ENCODE measurements at places on chromosomes 2 and 18.

GRCh38 chr2:199994371-199994770 is 39.0 kb downstream of the MAIP1 start:
- no peaks in the 10 kb centered on the region for H3K4me1 ChIP-seq
- no peaks in the 10 kb centered on the region for H3K36me3 ChIP-seq
- H3K4me3 ChIP-seq: no peak overlapping the region
- no peak for DNase-seq
- H3K27ac ChIP-seq: no peak overlapping the region

- H3K4me1 ChIP-seq: peaks cover 31% of the 10 kb centered on the region
- no peak overlapping the region for H3K4me3 ChIP-seq
- no peak for DNase-seq
Observed at GRCh38 chr18:13573750-13574149, 152.6 kb downstream of the FAM210A start.

GRCh38 chr2:114614592-114614991 is 172.2 kb downstream of the DPP10 start:
- no peaks in the 10 kb centered on the region for H3K4me1 ChIP-seq
- no peak for DNase-seq
- H3K4me3 ChIP-seq: no peak overlapping the region
- no peaks in the 10 kb centered on the region for H3K27me3 ChIP-seq

DNA sequence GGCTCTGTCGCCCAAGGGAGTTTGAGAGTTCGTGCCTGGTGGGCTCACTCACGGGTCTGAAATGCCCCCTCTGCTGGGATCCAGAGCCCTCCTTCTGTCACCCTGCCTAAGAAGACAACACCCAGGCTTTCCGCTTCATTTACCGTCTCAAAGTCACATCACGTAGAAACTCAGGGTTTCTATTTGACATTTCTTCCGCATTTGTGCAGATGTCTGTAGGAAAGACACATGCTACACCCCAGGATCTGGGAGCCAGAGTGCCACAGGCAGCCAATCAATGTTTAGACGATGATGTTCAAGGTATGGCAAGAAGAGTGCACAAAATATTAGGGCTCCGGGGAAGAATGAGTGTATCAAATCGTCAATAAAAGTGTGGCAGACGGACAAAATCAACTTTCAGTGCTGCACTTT is 24.4 kb upstream of the ACKR3 start:
- DNase-seq: peak; percentile 88
- H3K27ac ChIP-seq: peak overlapping the region; percentile 88
- H3K4me3 ChIP-seq: peak overlapping the region; percentile 63
- H3K36me3 ChIP-seq: no peaks in the 10 kb centered on the region
- H3K4me1 ChIP-seq: peaks cover 62% of the 10 kb centered on the region
- H3K27me3 ChIP-seq: no peaks in the 10 kb centered on the region

DNA sequence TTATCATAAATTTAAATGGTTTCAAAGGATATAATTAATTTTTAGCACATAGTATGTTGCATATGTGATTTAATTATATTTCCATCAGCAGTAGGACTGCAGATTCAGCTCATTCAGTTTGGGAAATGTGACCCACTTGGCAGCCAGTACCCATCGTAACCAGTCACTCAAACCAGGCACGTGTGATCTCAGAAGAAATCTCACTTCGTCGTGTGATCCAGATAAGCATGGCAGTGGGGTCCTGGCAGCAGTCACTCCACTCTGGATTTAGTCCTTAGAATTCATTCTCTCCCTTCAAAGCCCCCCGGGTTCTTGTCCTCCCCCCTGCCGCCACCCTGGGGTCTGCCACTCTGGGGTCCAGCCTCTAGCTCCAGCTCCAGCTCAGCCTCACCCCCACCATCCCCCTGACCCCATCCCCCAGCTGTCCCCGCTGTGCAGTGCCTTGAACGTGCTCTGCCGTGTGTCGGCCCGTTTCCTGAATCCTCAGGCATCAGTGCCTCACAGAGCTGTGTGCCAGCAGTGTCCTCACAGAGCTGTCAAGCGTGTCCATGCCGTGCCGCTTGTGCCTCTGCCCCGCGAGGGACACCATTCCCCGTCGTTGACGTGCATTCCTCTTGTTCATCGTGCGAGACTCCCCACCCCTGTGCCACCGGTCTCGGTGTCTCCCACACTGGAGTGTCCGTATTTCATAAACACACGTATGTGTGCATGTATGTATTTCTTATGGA is 34.8 kb downstream of the TRAPPC12 start:
- no peak overlapping the region for H3K4me3 ChIP-seq
- H3K27ac ChIP-seq: no peak overlapping the region
- no peak for DNase-seq
- no peaks in the 10 kb centered on the region for H3K27me3 ChIP-seq
- H3K36me3 ChIP-seq: peaks cover 6% of the 10 kb centered on the region

DNA sequence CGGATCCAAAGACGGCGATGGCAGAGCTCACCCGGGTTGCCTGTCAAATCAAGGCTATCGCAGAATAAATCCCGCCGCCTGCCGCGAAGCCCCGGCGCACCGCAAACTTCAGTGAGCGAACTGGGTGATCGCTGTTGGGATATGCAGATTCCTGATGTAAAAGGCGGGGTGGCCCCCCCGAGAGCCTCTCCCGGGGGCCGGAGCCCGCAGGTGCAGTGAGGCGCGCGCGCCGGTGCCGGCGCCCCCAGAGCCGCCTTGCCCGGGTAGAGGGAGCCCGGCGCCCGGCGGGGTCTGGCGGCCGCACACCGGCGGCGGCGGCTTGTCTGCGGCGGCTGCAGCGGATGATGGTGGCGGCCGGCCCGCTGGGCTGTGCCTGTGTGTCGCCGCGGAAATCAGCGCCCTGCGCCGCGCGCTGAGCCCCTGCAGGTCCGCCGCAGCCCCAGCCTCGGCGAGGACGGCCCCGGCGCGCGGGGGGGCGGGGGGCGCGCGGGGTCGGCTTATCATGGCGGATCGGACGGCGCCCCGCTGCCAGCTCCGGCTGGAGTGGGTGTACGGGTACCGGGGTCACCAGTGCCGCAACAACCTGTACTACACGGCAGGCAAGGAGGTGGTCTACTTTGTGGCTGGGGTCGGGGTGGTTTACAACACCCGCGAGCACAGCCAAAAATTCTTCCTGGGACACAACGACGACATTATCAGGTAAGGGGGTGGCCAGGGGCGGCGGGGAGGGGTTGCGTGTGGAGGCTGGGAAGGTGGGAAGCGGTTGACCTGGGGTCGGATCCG is 1.3 kb downstream of the EML6 start:
- peaks cover 22% of the 10 kb centered on the region for H3K27me3 ChIP-seq
- DNase-seq: peak; percentile 62
- H3K36me3 ChIP-seq: no peaks in the 10 kb centered on the region
- peak overlapping the region; percentile 98 for H3K4me3 ChIP-seq
- H3K27ac ChIP-seq: no peak overlapping the region

GRCh38 chr2:126656431-126657147 is 631 bp downstream of the GYPC start:
- H3K27me3 ChIP-seq: no peaks in the 10 kb centered on the region
- H3K27ac ChIP-seq: peak overlapping the region; percentile 80
- peaks cover 44% of the 10 kb centered on the region for H3K4me1 ChIP-seq
- H3K36me3 ChIP-seq: peaks cover 9% of the 10 kb centered on the region
- DNase-seq: peak; percentile 60

DNA sequence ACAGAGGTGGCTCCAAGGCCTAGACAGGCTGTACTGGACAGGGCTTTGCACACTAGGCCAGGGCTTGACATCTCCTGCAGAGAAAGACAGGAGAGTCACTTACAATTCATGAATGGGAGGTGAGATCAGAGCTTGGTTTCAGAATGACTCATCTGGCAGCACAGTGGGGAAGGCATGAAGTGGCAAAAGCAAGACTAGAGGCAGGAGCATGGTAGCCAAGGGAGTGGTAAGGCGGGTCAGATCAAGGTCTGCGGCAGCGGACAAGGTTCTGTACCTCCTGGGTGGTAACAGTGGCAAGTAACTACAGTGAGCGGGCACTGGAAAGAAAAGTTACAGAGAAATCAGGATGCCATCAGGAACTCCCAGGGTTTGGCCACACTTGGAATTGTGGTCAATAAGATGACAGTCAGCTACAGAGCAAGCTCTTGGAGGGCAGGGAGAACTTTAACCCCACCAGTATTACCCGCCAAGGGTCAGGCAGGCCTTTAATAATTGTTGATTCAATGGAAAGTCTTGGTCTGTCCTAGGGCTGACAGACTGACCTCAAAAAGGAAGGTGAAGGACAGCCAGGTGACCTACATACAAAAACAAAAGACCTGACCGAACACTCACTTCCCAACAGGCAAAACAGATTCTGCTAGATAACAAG is 5.7 kb downstream of the MCFD2 start:
- no peaks in the 10 kb centered on the region for H3K27me3 ChIP-seq
- no peak overlapping the region for H3K4me3 ChIP-seq
- H3K36me3 ChIP-seq: peaks cover 7% of the 10 kb centered on the region

GRCh38 chr2:8926356-8926755 is 77.1 kb downstream of the MBOAT2 start:
- DNase-seq: no peak
- H3K4me1 ChIP-seq: no peaks in the 10 kb centered on the region
- H3K27me3 ChIP-seq: no peaks in the 10 kb centered on the region
- no peaks in the 10 kb centered on the region for H3K36me3 ChIP-seq

- no peaks in the 10 kb centered on the region for H3K4me1 ChIP-seq
- H3K27ac ChIP-seq: no peak overlapping the region
- H3K27me3 ChIP-seq: no peaks in the 10 kb centered on the region
- no peak for DNase-seq
- no peak overlapping the region for H3K4me3 ChIP-seq
Observed at GRCh38 chr2:241739651-241740050, 5.2 kb downstream of the D2HGDH start.

DNA sequence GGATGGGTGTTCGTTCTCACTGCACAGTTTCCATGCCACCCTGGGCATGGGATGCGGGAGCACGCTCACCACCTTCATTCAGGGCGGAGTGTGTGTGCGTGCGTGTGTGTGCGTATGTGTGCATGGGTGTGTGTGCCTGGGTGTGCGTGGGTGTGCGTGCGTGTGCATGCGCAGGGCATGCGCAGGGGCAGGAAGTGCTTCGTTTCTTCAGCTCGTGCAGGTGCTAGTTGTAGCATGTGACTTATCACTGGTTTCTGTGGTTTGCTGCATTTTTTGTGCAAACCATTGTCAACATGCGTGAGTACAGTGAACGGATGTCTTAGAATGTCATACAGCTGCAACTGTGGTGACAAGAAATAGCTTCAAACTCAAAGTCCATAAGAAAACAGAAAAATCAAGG is 179.5 kb downstream of the PTGR3 start:
- H3K4me1 ChIP-seq: no peaks in the 10 kb centered on the region
- H3K4me3 ChIP-seq: no peak overlapping the region
- DNase-seq: no peak
- H3K27ac ChIP-seq: no peak overlapping the region
- H3K27me3 ChIP-seq: no peaks in the 10 kb centered on the region

GRCh38 chr18:65399091-65399490 is 351.7 kb upstream of the CDH7 start:
- no peak overlapping the region for H3K4me3 ChIP-seq
- no peaks in the 10 kb centered on the region for H3K27me3 ChIP-seq
- no peak for DNase-seq
- H3K36me3 ChIP-seq: no peaks in the 10 kb centered on the region
- H3K27ac ChIP-seq: no peak overlapping the region

DNA sequence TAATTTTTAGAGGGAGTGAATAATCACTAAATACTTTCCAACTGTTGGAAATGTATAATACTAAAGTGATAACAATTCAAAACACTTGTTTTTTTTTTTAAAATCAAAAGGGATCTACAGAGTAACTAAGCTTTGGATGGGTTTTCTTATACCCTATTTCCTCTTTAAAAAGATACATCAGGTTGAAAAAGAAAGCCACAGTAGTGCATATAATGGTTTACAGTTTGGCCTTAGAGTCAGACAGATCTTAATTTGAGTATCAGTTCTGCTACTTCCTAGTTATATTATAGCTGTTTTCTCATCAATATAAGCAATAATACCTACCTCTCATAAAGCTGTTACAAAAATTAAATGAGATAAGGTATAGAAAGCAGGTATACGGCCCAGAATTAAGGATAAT is 28.5 kb downstream of the PSME4 start:
- DNase-seq: no peak
- H3K4me3 ChIP-seq: no peak overlapping the region
- H3K27me3 ChIP-seq: no peaks in the 10 kb centered on the region
- peaks cover 15% of the 10 kb centered on the region for H3K36me3 ChIP-seq
- H3K27ac ChIP-seq: peak overlapping the region; percentile 40

GRCh38 chr2:40364151-40364874 is 87.6 kb downstream of the SLC8A1 start:
- H3K27ac ChIP-seq: no peak overlapping the region
- no peak for DNase-seq
- H3K27me3 ChIP-seq: no peaks in the 10 kb centered on the region
- no peak overlapping the region for H3K4me3 ChIP-seq

DNA sequence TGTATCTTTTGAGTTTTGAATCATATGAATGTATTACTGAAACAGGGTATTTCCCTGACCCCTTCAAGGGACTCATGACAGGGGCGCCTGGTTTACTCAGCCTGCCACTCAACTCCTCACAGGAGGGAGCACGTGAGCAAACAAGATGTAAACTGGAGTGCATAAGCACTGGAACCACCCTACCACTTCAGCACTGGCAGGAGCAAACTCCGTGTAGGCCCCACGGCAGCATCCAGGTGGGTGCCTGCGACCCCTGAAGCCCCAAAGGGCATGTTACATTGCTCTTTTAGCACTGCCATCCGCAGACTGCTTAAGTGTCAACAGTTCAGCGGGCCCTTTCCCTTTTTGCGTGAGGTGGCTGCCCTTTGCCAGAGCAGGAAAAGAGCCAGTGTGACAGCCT is 8.2 kb upstream of the DAPL1 start:
- H3K27me3 ChIP-seq: peaks cover 6% of the 10 kb centered on the region
- DNase-seq: no peak
- H3K27ac ChIP-seq: no peak overlapping the region
- no peak overlapping the region for H3K4me3 ChIP-seq

- DNase-seq: no peak
- no peaks in the 10 kb centered on the region for H3K36me3 ChIP-seq
- no peaks in the 10 kb centered on the region for H3K4me1 ChIP-seq
Observed at GRCh38 chr2:98060277-98060676, 26.7 kb upstream of the VWA3B start.

DNA sequence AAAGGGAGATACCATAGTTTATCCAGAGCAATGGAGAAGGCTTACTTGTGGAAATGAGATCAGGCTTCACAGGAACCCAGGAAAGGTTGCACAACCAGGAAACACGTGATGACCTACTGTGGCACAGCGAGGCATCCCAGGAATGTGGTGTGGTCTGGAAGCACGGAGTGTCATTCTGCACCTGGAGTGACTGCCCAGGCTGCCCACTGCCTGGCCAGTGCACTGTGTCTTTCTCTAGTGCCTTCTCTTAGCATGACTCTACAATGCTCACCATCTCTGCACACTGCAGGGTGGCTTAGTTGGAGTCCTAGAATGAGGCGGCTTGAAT is 48.9 kb downstream of the CHST9 start:
- H3K36me3 ChIP-seq: no peaks in the 10 kb centered on the region
- H3K4me1 ChIP-seq: no peaks in the 10 kb centered on the region
- no peak overlapping the region for H3K4me3 ChIP-seq
- no peak for DNase-seq
- no peak overlapping the region for H3K27ac ChIP-seq

DNA sequence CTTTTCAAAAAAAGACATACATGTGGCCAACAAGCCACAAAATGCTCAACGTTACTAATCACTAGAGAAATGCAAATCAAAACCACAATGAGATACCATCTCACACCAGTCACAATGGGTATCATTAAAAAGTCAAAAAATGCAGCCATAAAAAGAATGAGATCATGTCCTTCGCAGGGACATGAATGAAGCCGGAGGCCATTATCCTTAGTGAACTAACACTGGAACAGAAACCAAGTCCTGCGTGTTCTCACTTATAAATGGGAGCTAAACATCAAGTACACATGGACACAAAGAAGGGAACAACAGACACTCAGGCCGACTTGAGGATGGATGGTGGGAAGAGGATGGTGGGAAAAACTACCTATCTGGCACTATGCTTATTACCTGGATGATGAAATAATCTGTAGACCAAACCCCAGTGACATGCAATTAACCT is 17.8 kb upstream of the ATL2 start:
- no peak overlapping the region for H3K4me3 ChIP-seq
- DNase-seq: no peak
- H3K4me1 ChIP-seq: no peaks in the 10 kb centered on the region
- peaks cover 7% of the 10 kb centered on the region for H3K27me3 ChIP-seq

Data from B cell (primary cell).